Bone marrow (tissue), 2 donors: ENCODE measurements at places on chromosomes 7 and 10.

DNA sequence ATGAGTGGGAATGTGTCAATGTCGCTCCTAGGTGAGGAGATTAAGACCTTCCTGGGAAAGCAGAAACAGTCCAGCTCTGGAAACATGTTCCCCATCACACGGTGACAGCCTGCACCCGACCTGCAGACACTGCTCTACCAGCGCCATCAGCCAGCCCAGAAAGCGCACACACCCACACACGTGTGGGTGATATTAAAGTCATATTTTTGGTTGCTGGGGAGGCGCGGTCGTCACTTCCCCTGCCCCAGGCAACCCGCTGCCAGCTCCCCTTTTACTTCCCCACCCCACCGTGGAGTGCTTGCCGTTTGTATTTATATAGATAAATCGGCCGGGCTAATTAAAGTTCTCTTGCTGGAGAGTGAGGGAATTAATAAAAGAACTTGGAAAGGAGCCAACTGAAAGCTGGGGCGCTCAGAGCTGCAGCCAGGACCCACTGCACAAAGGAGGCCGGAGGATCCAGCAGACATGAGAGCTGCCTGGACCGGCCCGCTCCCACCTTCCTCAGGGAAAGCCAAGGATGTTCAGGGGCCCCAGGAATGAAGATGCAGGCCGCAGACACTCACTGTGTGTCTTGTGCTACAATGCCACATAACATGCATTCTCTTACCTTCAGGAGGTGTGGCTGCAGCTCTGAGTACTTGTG, 145.2 kb upstream of the UNC5B start:
- no peak for DNase-seq

DNA sequence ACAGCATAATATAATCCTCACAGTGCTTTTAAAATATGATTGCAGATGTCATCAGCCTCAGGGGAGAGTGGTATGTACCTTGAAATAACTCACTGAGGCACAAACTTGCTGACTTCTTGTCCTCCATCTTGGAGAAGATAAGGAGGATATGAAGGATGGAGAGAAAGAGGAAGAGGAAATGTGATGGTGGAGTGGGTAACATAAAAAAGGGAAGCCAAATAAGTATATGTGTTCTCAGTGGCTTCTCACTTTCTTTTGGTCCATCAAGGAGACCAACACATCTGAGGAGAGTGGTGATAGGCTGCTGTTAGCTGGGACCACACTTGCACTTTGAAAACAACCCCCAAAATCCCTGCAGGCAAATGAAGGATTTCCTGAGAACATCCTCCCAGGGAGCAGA, 21.6 kb upstream of the ZNF37A start:
- no peak for DNase-seq

GRCh38 chr7:2218444-2218785, 14.3 kb downstream of the MAD1L1 start:
- DNase-seq: no peak

GRCh38 chr7:3762146-3762831, 461.2 kb downstream of the SDK1 start:
- DNase-seq: no peak

GRCh38 chr10:78401624-78402367, 368.1 kb downstream of the RPS24 start:
- no peak for DNase-seq

DNA sequence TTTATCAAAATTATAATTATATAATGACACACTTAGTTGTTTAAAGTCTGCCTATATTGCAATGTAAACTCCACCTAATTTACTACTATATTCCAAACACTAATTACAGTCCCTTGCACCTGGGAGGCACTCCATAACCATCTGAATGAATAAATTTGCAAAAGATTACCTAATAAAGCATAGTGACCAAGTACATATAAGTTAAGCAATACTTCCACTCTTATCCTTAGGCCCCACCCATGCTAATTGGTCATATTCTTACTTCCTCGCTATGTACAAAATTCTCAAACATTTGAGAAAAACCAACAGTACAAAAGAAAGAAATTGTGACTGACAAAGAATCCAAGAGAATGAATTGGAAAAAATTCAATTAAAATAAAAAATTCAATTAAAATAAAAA, 65.3 kb downstream of the ZFAND4 start:
- DNase-seq: no peak

- DNase-seq: no peak
Measured at GRCh38 chr7:137110535-137110934, 233.0 kb downstream of the PTN start.

DNA sequence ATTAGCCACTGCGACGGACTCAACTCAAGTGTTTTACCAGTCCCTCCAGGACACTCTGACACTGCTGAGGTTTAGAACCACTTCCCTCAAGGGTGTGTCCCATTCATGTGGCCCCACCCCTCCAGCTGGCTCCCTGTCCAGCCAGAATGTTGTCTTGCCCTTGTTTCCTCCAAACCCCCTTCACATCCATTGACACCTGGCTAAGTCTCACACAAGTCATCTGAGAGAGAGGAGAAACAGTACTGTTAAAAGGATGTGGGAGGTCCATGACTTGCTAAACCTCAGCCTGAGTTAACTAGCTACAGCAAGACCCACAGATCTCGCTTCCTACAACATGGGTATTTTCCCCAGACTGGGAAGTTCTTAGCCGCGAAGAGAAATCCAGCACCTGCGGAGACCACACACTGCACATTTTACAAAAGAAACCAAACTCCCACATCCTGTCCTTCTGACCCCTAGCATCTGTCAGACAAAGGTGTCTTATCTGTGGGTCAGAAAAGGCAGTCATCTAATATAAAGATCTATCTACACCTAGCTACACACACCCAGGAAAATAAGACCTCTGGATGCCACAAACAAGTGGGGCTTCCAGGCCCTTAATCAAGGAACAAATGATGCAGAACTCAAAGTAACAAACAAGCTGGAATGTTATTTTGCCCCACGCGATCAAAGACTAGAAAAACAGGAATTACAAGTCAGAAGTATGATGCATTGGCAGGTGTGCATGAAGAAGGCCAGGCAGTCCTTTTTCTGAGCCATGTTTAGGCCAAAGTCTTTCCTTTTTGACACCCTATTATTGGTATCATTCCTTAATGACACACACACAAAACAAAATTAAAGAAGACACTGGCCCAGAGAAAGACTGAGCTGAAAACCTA, 13.9 kb downstream of the OSBPL3 start:
- peak; percentile 54 for DNase-seq

- DNase-seq: no peak
Measured at GRCh38 chr7:83849131-83849530, 200.2 kb upstream of the SEMA3E start.
